ENCODE measurements at places on chromosomes 7 and 10. TPM values are rescaled to one million over a fixed set of nuclear protein-coding genes. Genes with fewer than 3 reads are reported as not detected.

Gene CREB5
- total RNA-seq = 0.23 TPM

- H3K4me3 ChIP-seq = no peak overlapping the region
- no peaks in the 10 kb centered on the region for H3K36me3 ChIP-seq
- H3K27ac ChIP-seq = no peak overlapping the region
- no peak for DNase-seq
These were observed 6.8 kb downstream of the GIGYF1 start for GRCh38 chr7:100687261-100687660.

DNA sequence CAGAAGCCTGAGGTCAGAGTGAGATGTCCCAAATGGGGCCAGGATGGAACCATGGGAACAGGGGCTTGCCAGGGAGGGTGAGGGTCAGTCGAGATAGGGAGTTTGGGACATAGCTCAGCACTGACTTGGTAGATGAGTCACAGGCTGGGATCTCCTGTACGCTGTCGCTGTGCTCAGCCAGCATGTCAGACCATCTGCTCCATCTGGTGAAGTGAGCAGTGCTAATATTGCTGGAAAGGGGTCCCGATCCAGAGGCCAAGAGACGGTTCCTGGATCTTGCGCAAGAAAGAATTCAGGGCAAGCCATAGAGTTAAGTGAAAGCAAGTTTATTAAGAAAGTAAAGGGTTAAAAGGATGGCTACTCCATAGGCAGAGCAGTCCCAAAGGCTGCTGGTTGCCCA lies 505.6 kb downstream of the GALNT17 start:
- H3K36me3 ChIP-seq = no peaks in the 10 kb centered on the region
- H3K27ac ChIP-seq = no peak overlapping the region
- peaks cover under 1% of the 10 kb centered on the region for H3K27me3 ChIP-seq
- H3K4me3 ChIP-seq = no peak overlapping the region
- no peak for DNase-seq

DNA sequence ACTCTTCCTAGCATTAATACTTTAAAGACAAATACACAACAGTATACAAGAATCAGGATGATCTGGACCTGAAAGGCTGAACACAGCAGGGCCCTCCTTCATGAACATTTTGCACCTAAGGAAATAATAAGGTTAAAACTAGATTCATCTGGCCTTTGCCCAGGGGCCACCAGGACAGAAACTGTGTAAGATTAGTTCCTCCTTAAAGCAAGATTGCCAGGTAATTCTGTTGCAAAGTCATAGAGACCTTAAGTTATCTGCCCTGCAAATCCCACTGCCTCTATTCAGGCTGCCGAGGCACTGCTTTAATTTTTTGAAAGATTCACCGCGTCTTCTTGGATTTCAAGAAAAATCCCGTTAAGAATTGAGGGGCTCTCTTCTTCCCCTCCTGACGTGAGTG lies 1.6 kb upstream of the KIAA1217 start:
- H3K27ac ChIP-seq = no peak overlapping the region
- DNase-seq = no peak
- H3K36me3 ChIP-seq = no peaks in the 10 kb centered on the region
- H3K4me1 ChIP-seq = peaks cover 19% of the 10 kb centered on the region
- H3K27me3 ChIP-seq = peaks cover 74% of the 10 kb centered on the region
